ENCODE measurements at places on chromosomes 6 and 20. TPM values are rescaled to one million over a fixed set of nuclear protein-coding genes. Genes with fewer than 3 reads are reported as not detected.
A peak's percentile ranks its signal among the peaks of the same experiment; 100 is the strongest.

DAAM2 gene
- 5.2 TPM for total RNA-seq

PRND gene
- not detected for total RNA-seq

DNA sequence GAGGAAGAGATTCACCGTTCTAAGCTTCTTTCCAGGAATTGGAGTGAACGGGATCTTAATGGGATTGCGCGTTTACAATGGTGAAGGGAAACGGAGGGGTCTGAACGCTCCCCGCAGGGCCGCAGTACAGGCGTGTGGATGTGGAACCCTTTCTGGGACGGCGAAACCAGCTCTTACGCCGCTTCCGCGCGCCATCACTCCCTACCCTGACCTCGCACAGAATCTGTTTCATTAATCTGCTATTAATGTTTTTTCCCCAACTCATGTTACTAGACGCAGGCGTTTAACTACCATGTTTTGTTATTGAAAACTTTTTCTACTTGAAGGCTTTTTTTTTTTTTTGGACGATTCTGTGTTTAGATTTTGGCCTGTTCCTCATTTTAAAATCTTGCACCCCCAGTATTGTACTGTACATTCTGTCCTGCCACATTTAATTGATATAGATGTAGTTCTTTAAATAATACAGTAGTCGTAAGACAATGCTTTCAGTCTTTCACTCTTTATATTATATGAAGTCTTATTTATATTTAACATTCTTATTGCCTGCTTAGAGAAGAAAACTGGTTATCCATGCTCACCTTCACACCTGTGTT, 696 bp upstream of the SUPT3H start:
- DNase-seq = peak; percentile 73

- no peak for DNase-seq
Measured at GRCh38 chr6:54929245-54929909, 82.8 kb downstream of the FAM83B start.

- DNase-seq = no peak
Measured at GRCh38 chr20:47016068-47016664, 121.5 kb downstream of the EYA2 start.

- DNase-seq = no peak
Measured at GRCh38 chr6:46440141-46440540, 51.1 kb downstream of the RCAN2 start.

GRCh38 chr20:4813076-4813862, 91.6 kb downstream of the PRND start:
- DNase-seq = no peak

DNA sequence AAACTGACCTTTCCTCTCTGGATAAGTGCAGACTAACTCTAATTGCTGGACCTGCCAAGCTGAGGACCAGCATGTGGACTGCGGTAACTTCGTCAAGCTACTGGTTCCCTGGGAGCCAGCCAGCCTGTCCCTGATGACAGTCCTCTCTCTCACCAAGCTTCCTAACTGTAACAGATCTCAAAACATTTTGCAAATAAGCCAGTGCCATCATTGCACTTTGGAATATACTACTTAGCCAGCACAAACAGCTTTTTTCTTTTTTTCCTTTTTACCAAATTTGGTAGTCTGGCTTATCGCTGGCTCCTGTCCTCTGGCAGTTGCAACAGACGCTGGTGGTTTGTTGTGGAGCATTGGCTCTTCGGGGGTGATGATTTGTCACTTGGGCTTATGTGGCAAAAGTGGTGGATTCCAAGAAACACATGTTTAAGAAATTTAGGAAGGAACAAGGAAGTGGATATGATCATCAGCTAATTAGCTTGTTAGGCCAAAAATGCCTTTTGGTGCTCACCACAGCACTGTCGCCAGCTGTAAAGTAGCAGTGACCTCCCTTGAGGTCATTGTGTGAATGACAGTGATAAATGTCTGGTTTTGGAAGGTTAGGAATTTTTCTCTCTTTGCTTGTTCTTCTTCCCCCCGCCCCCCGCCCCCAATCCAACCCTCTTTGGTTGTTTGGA, 171.7 kb downstream of the CLIC5 start:
- DNase-seq = peak; percentile 10

- DNase-seq = no peak
Measured at GRCh38 chr6:2655844-2656433, 94.8 kb downstream of the MYLK4 start.
